ENCODE measurements at places on chromosomes 1 and 21.
A peak's percentile ranks its signal among the peaks of the same experiment; 100 is the strongest.

GRCh38 chr1:181128592-181129497 lies 40.3 kb downstream of the IER5 start:
- no peak for DNase-seq

GRCh38 chr1:231776757-231777062 lies 150.1 kb downstream of the DISC1 start:
- DNase-seq, result no peak

DNA sequence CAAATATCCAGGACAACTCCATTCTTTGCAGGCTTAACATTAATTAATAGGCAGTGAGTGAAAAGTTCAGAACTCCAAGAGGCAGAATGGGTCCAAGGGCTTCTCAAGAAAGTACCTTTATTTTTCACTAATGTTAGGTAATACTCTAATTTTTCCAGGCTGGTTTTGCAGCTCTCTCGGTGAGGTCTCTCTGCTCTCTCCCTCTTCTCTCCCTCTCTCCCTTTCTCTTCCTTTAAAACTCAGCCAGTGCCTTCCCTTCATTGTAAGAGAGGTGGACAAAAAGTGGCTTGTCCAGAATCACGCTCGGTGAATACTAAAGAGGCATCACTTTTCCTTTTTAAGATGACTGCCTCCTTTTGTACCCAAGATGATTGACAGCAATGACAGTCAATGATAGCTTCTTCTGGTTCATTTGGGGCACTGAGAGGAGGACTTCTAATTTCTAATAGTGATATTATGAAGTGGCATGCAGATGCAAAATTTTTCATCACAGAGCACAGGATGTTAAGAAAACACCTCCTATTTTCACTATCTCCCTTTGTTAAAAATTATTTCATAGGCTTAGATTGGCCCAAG lies 1.3 kb upstream of the CHI3L1 start:
- no peak for DNase-seq

DNA sequence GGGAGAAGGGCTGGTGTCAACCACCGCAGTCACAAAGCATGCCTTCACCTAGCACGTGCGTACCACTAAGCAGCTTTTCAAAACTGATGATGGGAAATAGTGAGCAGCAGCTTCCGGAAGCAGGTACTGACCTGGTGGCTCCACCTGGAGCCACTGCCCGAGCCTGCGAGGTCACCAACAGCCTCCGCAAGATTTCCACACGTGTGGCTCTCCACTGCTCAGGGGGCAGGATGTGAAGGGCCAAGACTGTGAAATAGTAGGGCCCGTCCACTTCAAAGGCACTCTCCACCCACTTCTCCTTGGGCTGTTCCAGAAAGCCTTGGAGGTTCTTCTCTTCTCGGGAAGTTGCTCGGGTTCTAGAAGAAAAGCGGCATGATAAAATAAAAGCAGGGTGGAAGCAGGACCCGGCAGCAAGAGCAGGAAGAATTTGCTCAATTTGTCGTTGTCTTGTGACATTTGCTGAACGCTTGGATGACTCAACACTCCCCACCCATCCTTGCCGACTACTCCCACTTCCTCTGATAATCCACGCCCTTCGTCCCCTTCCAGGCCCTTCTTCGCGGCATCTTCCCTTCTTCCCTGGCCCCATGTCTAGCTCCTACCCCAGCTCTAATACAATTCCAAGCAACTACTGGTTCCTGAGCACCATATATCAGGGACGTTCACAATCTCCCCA lies 124.9 kb upstream of the IFFO2 start:
- peak; percentile 51 for DNase-seq

- DNase-seq, result no peak
Measured at GRCh38 chr1:66288048-66288447, 245.9 kb upstream of the SGIP1 start.

GRCh38 chr1:65791801-65792668 lies 660 bp upstream of the PDE4B start:
- peak; percentile 1 for DNase-seq

DNA sequence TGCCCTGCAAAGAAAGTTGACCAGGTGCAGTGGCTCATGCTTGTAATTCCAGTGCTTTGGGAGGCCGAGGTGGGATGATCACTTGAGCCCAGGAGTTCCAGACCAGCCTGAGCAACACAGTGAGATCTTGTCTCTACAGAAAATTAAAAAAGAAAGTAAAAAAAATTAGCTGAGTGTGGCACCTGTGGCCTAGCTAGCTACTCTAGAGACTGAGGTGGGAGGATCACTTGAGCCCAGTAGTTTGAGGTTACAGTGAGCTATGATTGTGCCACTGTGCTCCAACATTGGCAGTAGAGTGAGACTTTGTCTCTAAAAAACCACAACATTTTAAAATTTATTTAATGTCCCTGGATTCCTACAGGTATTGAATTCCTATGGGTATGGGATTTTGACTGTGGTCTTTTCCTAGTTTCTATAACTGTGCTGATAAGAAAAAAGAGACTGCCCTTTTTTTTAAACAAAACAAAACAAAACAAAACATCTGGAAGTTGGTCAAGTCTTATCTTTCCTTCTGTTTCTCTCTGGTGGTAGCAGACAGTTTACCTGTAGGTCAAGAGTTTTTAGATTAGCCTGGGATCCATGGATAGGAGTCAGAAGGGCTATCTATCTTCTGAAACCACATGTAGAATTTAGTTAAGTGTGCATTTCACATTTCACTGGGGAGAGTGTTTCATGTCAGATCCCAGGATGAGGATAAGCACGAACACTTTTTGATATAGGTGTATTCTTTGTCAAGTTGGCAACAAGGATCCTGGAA lies 18.8 kb downstream of the UCK2 start:
- DNase-seq, result no peak

GRCh38 chr1:222948079-222948478 lies 133.2 kb downstream of the DISP1 start:
- DNase-seq, result no peak

- no peak for DNase-seq
Measured at GRCh38 chr1:198649968-198650338, 11.1 kb downstream of the PTPRC start.

- no peak for DNase-seq
Measured at GRCh38 chr1:245365095-245366020, 210.6 kb downstream of the KIF26B start.

DNA sequence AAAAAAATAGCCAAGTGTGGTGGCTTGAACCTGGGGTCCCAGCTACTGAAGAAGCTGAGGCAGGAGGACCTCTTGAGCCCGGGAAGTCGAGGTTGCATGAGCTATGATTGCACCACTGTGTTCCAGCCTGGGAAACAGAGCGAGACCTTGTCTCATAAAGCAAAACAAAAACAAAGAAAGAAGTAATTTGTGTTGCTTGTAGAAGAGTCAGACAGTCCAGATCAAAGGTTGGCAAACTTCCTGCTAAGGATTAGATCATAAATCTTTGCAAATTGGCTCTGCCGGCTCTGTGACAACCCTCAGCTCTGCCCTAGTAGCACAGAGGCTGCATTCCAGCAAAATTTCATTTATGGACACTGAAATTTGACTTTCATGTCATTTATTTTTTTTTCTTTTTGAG lies 19.0 kb upstream of the MFN2 start:
- DNase-seq, result peak; percentile 8

GRCh38 chr1:89810302-89810701 lies 10.5 kb upstream of the LRRC8D start:
- DNase-seq, result no peak

GRCh38 chr1:113893267-113893666 lies 5.9 kb upstream of the BCL2L15 start:
- no peak for DNase-seq

GRCh38 chr1:101366513-101367215 lies 129.8 kb downstream of the S1PR1 start:
- DNase-seq, result no peak

GRCh38 chr1:231478811-231479210 lies 49.7 kb upstream of the TSNAX start:
- no peak for DNase-seq

DNA sequence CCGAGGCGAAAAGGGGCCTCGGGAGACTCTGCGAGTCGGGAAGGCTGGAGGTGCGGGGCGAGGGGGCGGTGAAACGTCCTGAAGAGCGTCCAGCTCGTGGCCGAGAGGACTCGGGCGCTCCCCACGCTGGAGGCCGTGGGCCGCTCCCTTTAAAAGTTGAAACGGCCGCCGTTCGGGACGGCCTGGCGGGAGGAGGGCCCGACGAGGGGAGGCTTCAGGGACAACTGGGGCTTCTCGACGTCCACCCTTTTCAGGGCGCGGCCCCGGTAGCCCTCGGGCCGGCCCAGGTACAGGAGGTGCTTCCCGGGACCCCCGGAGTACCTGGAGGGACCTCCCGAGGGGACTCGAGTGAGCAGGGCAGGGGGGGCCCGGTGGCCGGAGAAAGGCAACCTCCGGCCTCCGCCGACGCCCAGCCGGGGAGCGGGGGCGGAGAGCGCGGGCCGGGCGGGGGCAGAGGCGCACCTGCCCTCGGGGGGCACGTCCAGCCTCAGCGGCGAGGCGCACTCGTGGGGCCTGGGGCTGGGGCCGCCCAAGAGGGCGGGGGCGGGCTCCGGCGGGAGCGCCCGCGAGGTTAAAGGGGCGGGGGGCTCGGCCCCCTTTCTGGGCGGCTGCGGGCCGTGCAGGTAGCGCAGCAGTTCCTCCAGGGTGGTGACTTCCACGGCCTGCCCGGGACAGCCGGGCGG lies 14.0 kb downstream of the SEMA6C start:
- DNase-seq, result no peak

DNA sequence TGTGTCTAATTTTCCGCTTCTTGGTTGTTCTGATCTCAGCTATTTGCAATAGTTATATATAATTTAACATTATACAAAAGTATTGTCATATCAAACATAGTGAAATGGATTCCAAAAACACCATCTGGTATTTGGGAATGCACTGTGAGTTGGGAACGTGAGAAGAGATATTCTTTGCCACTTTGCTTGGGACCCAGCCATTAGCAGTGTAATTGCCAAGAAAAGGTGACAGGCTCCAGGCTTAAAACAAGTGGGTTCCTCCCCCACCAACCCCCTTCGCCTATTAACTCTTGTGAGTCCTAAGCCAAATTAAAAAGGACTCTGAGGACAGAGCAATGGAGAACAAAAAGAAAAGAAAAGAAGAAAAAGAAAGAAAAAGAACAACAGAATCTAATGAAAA lies 186.7 kb upstream of the NFIA start:
- no peak for DNase-seq

DNA sequence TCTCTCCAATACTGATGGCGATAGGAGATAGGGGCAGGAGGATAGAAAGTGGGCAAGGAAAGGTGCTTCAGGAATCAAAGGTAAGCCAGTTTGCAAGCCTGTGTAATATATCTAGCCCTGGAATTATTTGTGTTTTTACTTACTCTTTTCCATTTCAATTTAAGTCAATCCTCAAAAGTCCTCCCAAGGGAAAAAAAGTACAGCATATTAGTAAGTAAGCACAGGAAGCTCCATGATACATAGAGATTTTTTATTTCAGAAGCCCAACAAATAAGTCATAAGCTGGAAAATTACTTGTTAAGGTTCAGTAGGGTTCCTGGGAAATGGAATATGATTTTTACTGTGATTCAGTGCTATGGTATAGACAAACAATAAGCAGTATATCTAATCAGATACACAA lies 337.7 kb upstream of the DUSP10 start:
- DNase-seq, result no peak

DNA sequence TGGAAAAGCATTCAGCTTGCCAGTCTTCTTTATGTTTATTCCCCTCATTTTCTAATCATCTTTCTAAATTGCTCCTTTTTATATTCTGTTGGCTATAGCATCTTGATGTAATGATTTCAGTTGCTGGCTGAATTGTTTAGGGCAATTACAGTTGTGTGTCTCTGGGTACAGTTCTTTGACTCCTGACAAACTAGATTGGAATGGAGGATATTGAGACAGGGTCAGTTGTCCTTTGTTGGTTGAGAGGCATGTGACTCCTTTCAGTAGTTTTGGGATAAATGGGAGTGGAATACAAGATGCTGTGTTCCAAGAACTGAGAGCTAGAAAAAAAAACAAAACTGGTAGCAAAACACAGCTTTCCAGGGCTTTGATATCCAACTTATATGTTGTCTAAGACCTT lies 1.5 kb downstream of the CENPF start:
- DNase-seq, result no peak

GRCh38 chr1:90730243-90731022 lies 13.3 kb upstream of the BARHL2 start:
- DNase-seq, result no peak

- DNase-seq, result no peak
Measured at GRCh38 chr1:184753117-184753516, 1.5 kb downstream of the EDEM3 start.

- no peak for DNase-seq
Measured at GRCh38 chr1:187931776-187932175, 1103.0 kb downstream of the PLA2G4A start.

GRCh38 chr1:27607239-27607804 lies 3.4 kb upstream of the AHDC1 start:
- DNase-seq, result no peak

GRCh38 chr1:102799496-102799895 lies 308.8 kb downstream of the COL11A1 start:
- peak; percentile 17 for DNase-seq

GRCh38 chr1:26782521-26783212 lies 5.1 kb upstream of the PIGV start:
- no peak for DNase-seq

GRCh38 chr1:2288816-2289536 lies 60.9 kb downstream of the SKI start:
- no peak for DNase-seq

GRCh38 chr1:204045430-204045829 lies 27.5 kb upstream of the SOX13 start:
- no peak for DNase-seq

DNA sequence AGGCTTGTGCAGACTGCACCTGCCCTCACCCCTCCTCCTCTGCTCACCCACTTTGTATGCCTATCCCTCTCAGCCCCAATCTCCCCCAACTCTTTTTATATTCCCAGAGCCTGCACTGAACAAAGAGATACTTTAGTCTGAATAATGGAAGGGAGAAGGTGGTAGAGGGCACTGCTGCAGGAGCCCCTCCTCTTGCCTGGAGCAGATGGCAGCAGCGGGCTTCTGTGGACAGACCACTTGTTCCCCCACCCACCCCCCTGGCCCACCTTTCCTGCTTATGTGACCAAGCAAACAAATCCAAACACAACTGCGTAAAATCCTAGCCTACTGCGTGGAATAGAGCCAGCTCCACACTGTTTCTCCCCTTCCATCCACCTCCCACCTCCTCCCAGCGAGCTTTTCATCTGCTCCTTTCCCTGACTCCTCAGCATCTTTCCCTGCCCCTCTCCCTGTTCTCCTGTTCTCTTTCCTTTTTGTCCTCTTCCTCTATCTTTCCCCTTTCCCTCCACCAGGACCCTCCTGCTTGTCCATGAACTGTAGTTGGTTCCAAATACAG lies 27.5 kb downstream of the RGS8 start:
- DNase-seq, result no peak

- DNase-seq, result no peak
Measured at GRCh38 chr1:19861842-19862530, 20.2 kb upstream of the OTUD3 start.

DNA sequence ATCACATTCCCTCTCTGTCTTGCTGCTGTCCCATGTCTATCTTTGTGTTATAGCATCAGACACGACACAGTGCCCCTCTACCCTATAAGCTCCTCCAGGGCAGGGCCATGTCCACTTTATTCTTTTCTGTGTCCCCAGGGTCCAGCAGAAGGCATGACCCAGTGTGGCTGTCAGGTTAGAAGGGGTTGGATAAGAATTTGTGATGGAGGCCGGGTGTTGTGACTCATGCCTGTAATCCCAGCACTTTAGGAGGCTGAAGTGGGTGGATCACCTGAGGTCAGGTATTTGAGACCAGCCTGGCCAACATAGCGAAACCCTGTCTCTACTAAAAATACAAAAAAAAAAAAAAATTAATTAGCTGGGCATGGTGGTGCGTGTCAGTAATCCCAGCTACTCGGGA lies 26.3 kb upstream of the RNF19B start:
- DNase-seq, result no peak

GRCh38 chr1:207027206-207027777 lies 5.3 kb downstream of the C1orf116 start:
- peak; percentile 37 for DNase-seq

GRCh38 chr1:4768553-4768952 lies 114.1 kb downstream of the AJAP1 start:
- no peak for DNase-seq

Measured in brain microvascular endothelial cell (primary cell).